A549 treated with Hydrocortisone at 1 μM for 4 hours (cell line): ENCODE measurements at places on chromosomes 5 and 9. TPM values are rescaled to one million over a fixed set of nuclear protein-coding genes. Genes with fewer than 3 reads are reported as not detected.

Gene PITX1
- total RNA-seq: 24.2 to 31.4 TPM (median 28.5 TPM) in 5 replicates

Gene PCDHB9
- 0.03 TPM in 1 of 5 replicates, not detected in the others for total RNA-seq

Gene SPINK4
- not detected in 5 replicates for total RNA-seq

Gene SPAG8
- total RNA-seq: 0.27 to 0.49 TPM (median 0.35 TPM) in 5 replicates

Gene FLT4
- total RNA-seq: 3.6 to 4.4 TPM (median 4.0 TPM) in 5 replicates

Gene GPR151
- not detected in 5 replicates for total RNA-seq

Gene SPARC
- total RNA-seq: 13.0 to 20.8 TPM (median 19.7 TPM) in 5 replicates

Gene KIF20A
- total RNA-seq: 39.4 to 57.5 TPM (median 43.3 TPM) in 5 replicates

Gene COL15A1
- total RNA-seq: 0.56 to 0.66 TPM (median 0.63 TPM) in 5 replicates

Gene TMEM174
- total RNA-seq: not detected in 5 replicates

Gene ZNF79
- total RNA-seq: 4.9 to 7.5 TPM (median 6.1 TPM) in 5 replicates

Gene RC3H2
- total RNA-seq: 15.6 to 22.7 TPM (median 21.2 TPM) in 5 replicates

Gene RGS7BP
- not detected in 5 replicates for total RNA-seq

Gene GNE
- 11.6 to 17.7 TPM (median 14.6 TPM) in 5 replicates for total RNA-seq

Gene ITK
- 0.06 to 0.18 TPM (median 0.12 TPM) in 4 of 5 replicates, not detected in the other for total RNA-seq

Gene NR5A1
- 0.05 to 0.10 TPM (median 0.07 TPM) in 4 of 5 replicates, not detected in the other for total RNA-seq

Gene MAP3K1
- total RNA-seq: 1.3 to 2.1 TPM (median 1.5 TPM) in 5 replicates

Gene CCIN
- 0.06 TPM in 1 of 5 replicates, not detected in the others for total RNA-seq

Gene IL4
- not detected in 5 replicates for total RNA-seq

Gene PURA
- 4.6 to 6.2 TPM (median 4.8 TPM) in 5 replicates for total RNA-seq

Gene CNTFR
- total RNA-seq: 0.07 to 0.17 TPM (median 0.14 TPM) in 5 replicates

Gene SYNPO
- total RNA-seq: 21.7 to 25.7 TPM (median 24.0 TPM) in 5 replicates

Gene SHC3
- total RNA-seq: 0.22 to 0.51 TPM (median 0.24 TPM) in 5 replicates

Gene OMD
- total RNA-seq: not detected in 5 replicates
